ENCODE measurements at places on chromosomes 5 and 9.
A peak's percentile ranks its signal among the peaks of the same experiment; 100 is the strongest.

GRCh38 chr9:107153336-107153735 is 129.7 kb upstream of the RAD23B start:
- DNase-seq = no peak

- no peak for DNase-seq
These were observed 4.2 kb downstream of the CTXN3 start for GRCh38 chr5:127652952-127653611.

GRCh38 chr9:92564982-92565381 is 29.2 kb upstream of the ECM2 start:
- no peak for DNase-seq

DNA sequence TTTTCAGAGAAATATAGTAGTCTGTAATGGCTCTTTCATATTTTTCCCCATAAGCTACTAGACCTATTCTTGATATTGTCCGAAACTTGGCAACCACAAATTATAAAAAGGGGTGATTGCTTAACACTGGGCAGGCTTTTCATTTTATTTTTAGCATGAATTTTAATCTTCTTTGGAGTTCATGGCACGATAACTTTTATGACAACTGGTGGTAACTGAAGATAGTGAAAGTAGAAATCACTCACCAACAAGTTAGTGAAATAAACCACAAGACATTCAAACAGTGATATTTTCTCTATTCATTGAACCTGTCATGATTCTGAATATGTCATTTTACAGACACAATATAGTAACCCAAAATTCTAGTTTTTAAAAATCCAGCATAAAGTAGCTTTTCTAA is 213.9 kb downstream of the PRDM9 start:
- no peak for DNase-seq

DNA sequence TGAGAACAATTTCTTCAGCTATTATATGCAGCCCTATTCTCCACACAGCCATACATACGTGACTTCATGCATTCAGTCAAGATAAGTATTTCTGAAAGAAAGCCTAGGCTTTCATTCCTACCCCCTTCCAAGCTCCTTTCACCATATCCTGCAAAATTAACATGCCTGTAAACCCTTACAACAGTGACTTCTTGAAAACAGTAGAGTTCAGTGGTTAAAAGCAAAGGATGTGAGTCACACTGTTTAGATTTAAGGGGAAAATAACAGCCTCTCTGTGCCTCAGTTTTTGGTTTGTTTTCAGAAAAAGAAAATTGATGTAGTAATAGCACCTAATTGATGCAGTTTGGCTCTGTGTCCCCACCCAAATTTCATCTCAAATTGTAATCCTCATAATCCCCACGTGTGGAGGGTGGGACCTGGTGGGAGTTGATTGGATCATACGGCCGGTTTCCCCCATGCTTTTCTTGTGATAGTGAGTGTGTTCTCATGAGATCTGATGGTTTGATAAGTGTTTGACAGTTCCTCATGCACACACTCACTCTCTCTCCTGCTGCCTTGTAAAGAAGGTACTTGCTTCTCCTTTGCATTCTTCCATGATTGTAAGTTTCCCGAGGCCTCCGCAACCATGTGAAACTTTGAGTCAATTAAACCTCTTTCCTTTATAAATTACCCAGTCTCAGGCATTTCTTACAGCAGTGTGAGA is 264.8 kb downstream of the CETN3 start:
- DNase-seq = no peak

GRCh38 chr9:129571298-129572051 is 49.4 kb downstream of the C9orf50 start:
- no peak for DNase-seq

DNA sequence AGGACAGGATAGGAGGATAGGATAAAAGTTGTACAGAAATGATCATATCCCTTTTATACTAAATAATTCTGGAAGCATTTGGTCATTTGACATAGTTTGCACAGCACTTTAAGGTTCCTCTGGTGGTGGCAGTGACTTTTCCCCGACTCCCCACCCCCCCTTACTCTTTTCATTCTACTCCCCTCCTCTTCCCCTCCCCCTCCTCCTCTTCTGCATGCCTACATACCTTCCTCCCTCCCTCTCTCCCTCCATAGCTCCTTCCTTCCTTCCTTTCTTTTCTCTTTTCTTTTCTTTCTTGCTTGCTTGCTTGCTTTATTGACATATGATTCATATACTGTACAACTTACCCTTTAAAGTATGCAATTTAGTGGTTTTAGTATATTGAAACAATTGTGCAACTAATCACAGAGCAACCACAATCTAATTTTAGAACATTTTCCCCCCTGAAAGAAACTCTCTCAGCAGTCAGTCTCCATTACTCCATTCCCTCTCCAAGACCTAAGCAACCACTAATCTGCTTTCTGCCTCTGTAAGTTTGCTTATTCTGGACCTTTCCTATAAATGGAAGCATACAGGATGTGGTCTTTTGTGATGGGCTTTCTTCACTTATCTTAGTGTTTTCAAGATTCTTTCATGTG is 159.0 kb downstream of the HACD4 start:
- peak; percentile 63 for DNase-seq
